Right lung (tissue), 10 donors: ENCODE measurements at places on chromosomes 2 and 18. TPM values are rescaled to one million over a fixed set of nuclear protein-coding genes. Genes with fewer than 3 reads are reported as not detected.

DNA sequence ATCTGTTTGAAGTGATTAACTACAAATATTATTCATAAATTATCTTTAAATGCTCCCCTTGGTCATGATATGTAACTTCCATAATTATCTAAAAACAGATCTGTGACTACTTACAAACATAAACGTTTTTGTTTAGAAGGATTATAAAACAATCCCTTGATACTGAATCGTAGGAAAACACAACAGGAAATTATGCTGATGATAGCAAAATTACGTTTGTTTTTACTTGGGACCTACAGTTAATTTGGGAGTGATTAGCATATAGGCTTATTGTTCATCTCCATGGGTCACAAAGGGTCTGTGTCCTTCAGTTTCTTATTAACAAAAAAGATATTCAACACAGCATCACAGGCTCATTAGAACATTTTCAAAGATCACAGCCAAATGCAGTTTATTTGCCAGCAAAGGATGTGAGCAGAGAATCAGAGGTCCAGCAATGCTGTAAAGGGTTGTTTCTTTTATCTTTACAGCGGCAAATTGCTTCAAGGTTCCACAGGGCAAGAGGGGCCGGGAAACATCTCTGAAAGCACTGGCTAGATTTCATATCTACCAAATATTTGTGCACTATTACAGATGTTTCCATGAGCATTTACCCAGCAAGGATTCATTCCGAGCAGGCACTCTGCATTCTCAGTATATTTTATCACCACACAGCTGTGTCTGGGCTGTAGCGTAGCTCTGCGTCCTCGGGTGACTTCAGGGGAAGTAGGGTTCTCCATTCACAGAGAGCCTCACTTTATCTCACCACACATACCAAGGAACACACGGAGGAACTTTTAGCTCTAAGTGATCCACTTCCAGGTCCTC is 4.1 kb downstream of the CCDC195 start:
- no peak for DNase-seq

DNA sequence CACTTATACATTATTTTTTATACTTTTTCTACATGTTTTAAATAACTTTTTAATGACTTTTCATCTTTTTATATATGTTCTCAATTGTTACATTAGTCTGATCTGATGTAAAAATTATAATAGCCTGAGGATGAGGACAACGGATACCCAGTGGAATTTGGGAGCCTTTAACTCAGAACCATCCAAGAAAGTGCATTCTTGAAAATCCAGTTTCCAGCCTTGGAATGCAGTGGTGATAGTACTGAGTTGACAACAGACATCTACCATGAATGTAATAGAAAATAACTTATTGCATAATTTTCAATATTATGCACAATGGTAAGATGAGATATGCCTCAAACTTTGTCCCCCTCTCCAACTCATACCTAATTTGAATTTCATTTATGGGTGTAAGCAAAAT is 120.7 kb upstream of the ZC3H15 start:
- no peak for DNase-seq

DNA sequence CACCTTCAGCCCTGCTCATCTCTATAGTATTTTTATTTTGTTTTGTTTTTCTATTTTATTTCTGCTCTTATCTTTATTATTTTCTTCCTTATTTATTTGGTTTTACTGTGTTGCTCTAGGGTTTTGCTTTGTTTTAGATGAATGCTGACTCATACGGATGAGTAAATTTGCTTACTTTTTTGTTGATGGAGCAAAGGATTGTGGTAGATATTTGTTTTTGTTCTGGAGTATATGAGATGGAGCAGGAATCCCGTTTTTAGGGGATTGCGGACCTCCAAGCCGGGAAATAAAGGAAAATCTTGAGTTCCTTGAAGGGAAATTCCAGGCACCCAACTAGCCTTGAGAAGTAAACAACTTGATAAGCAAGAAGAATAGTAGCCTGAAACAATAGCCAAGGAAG is 15.3 kb upstream of the COLEC12 start:
- DNase-seq: no peak

- no peak for DNase-seq
These were observed 201.7 kb downstream of the ALK start for GRCh38 chr2:29719639-29720038.

GRCh38 chr18:37443325-37444055 is 122.1 kb downstream of the CELF4 start:
- no peak for DNase-seq

GRCh38 chr2:30867385-30867784 is 60.1 kb upstream of the CAPN13 start:
- DNase-seq: no peak

GRCh38 chr2:55049043-55049820 is 1.0 kb downstream of the RTN4 start:
- peak; percentile 80 for DNase-seq

- DNase-seq: no peak
These were observed 19.1 kb downstream of the MSH2 start for GRCh38 chr2:47422016-47422415.

DNA sequence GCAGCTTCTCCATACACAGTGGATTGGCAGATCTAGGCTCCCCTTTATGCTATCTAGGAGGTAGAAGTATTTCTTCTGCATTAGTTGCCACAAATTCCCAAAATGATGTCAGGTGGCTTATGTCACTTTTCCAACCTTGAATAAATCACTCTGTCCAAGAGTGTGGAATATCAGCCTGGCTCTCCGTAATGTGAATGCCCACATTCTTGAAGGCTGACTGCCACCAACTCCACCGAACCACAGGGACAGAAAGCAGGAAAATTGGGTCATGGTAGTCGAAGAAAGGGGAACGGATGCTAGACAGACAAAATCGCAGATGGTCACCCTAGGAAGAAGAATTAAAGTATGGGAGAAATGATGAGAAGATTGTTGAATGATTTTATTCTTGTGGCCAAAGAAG is 624.9 kb upstream of the CDH2 start:
- no peak for DNase-seq

GRCh38 chr18:33716061-33716683 is 138.2 kb downstream of the ASXL3 start:
- DNase-seq: no peak

DNA sequence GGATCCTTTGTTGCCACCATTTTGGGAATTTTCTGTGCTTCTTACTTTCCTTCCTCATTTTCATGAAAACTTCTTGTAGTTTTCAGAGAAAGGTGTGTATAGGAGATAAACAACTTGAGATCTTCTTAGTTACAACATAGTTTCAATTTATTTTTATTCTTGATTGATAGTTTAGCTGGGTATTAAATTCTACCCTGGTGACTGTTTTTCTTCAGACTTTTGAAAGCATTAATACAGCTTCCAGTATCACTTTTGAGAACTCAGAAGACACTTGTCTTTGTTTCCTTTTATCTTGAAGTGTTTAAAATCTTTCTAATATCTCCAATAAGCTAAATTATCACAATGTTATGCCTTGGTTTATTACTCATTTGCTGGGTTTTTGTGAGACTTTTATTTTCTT is 167.5 kb upstream of the DPP10 start:
- no peak for DNase-seq

DNA sequence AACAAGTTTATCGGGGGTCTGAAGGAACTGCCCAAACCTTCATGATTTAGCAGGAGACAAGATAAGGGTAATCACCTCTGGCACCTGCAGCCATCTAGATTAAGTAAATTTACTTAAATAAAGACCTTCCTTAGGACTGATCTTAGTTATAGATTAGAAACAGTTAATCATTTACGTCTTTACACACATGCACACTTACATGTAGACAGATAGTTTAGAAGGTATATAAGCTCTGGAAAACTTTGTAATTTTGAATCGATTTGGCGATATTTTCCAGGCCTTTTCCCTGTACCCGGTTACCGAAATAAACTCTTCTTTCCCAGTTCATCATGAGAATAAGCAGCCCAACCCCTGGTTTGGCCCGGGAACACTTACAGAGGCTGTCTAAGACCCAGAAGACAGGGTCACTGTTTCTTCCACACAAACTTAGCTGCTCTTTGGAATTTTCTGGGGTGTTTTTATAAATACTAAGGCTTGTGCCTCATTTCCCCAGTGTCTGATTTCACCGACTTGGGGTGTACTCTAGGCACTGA is 560 bp upstream of the SKA1 start:
- peak; percentile 18 for DNase-seq

CROCC2 gene
- 0.95 TPM for polyA plus RNA-seq

CDH19 gene
- polyA plus RNA-seq: 0.35 TPM

NT5DC4 gene
- polyA plus RNA-seq: 0.13 TPM

VAMP5 gene
- 53.4 TPM for polyA plus RNA-seq

PLCD4 gene
- 10.7 TPM for polyA plus RNA-seq
